ENCODE measurements at places on chromosomes 12 and 14. TPM values are rescaled to one million over a fixed set of nuclear protein-coding genes. Genes with fewer than 3 reads are reported as not detected.

DNA sequence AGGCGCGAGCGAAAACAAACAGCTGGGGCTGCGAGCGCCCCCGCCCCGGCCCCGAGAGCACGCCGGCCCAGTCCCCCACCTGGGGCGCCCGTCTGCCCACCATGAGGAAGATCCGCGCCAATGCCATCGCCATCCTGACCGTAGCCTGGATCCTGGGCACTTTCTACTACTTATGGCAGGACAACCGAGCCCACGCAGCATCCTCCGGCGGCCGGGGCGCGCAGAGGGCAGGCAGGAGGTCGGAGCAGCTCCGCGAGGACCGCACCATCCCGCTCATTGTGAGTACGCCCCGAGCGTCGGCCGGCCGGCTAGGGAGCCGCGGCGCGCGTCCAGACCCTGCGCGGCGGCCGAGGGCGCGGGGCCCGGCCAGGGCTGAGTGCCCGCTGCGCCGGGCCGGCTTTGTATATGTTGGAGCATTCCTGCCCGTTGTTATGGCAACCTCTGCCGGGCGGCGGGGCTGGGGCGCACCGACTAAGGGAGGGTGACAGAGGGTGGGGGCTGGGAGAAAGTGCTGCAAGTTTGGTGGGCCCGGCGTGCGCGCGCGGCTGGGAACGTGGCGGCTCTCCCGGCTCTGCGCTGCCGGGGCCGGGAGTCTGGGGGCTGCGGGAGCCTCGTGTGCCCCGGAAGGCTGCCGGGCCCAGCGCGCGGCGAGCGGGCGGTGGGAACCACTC is 367 bp downstream of the GALNT16 start:
- peak; percentile 25 for DNase-seq

GRCh38 chr12:116881325-116881876 is at the start of gene HRK:
TSS of gene HRK (minus strand) at chr12:116881441. CDS start at chr12:116881307, 134 bp downstream.
- DNase-seq, result no peak

DNA sequence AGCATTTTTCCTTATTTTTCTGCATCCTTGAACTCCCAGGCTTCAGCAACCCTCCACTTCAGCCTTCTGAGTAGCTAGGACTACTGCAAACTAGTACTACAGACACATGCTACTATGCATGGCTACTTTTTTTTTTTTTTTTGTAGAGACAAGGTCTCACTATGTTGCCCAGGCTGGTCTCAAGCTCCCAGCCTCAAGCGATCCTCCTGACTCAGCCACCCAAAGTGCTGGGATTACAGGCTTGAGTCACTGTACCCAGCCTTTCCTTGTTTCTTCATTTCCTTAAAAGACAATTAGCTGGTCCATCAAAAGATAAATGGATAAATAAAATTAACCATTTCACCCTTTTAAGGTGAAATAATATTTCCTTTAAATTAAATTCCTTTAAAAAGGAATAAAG is 205.8 kb downstream of the SPTSSA start:
- no peak for DNase-seq

- DNase-seq, result no peak
These were observed 158.2 kb upstream of the NTF3 start for GRCh38 chr12:5273709-5274108.

DNA sequence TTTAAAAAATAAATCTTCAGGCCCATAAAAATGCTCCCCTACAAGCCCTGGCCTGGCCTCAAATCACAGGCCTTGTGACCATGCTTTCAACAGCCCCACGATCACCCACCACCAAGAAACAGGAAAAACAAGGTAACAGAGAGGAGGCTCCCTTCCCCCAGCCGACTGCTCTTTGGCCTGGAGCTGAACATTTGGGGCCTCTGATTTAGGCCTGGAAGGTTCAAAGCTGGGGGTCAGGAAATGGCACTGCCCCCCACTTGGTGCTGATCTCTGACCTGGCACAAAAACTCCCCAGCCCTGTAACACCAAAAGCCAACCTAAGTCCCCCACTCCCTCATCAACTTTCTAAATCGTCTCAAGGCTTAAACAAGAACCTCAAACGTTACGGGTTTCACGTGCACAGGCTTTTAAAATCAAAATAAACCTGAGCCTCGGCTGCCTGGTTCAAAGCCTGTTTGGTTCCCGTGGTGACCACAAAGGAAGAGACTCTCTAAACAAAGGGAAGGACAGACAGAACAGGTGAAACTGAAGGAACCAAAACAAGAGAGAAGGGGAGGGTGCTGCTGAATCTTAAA is 9.0 kb downstream of the ACTN1 start:
- DNase-seq, result no peak

DNA sequence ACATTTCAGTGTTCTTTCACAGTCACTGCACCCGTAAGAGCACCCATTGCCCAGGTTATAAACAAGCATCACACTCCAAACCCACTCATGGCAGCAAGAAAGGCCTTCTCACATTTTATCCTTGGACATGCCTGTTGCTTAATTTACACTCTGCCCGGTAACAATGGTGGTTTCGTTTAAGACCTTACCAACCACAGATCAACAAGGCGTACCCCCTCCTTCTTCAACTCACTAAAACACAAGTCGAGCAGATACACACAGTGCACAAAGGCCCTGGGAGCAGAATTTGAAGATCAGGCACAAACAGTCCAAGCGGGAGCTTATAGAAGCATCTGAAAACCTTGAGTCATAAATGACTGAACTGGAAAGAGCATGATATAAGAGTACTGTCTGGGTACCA is 98.1 kb downstream of the GALC start:
- DNase-seq, result no peak

- no peak for DNase-seq
These were observed 117.1 kb downstream of the RTN1 start for GRCh38 chr14:59753512-59753911.

DNA sequence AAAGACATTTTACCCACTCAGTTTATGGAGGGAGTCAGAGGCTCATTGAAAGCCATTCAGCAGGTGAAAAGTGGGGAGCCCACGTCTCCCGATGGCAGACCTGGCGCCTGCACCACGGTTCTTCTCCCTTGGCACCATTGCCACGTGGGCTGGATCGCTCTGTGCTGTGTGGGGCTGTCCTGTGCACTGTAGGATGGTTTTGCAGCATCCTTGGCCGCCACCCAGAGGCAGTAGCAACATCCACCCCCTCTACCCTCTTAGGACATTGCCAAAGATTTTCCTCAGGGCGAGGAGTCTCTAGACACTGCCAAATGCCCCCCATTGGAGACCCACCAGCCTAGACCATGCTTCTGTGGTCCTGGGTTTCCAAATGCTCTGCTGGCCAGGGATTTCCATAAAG is 60.2 kb downstream of the SYNE3 start:
- DNase-seq, result no peak

- DNase-seq, result peak; percentile 76
These were observed 26.8 kb downstream of the LRIG3 start for GRCh38 chr12:58893495-58893894.

DNA sequence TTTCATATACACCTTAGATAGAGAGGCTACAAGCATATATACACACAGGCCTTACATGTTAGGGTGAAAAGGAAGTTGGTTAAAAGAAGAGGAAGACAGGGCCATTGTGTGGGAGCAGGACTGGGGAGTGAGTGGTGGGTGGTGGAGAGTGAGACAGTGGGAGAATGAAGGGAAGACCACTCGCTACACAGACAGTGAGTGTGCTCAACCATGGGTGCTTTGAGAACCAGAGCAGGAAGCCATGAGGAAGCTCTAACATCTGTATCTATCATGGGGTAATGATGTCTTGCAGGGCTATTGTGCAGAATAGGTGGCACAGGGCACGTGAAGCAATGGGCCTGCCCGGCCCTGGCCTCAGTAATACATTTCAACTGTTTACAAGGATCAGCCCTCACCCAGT is 11.4 kb upstream of the KRT74 start:
- no peak for DNase-seq

DNA sequence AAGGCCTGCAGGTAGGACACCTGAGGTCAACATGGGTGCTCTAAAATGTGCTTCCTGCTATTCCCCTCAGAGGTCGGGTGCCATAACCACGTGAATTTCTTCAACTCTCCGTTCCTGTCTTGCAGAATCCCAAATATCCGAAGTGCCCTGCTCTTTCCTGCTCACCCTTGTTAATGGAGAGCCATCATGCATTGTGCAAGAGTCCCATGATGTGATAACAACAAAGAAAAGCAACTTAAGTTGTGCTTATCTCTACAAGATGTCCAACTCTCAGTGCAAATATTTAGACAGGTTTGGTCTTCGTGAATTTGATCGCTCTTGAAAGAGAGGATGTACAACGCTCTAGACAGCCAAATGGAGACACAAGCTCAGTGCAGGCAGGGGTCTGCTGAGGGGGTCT is 210.6 kb upstream of the PLXNC1 start:
- no peak for DNase-seq

DNA sequence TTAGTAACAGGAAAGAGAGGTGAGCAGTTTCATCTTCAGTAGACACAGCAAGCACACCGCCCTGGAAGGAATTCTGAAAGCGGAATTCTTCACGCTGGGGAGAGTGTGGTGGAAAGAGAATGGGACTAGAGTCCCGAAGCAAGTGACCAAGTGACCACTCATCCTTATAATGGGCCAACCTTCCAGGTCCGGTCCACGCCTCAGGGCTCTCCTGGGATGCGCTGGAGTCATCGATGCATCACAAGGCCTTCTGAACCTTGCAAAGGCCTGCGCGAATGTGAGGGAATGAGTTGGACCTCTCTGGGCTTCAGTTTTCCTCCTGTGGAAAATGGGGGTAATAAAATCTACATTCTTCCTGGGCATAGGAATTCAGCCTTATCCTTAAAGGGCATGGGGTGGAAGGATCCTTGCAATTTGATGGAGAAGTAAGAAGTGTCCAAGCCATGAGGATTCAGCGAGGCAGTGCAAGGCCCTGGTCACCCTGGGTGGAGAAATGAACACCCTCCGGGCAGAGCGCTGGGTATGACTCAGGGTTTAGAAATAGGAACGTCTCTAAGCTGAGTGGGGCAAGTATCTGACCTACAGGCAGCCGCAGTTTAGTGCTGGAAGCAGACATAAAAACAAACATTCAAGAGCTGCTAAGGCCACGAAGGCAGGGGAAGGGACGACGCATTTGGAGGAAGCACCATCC is 97.7 kb downstream of the SETD3 start:
- DNase-seq, result peak; percentile 66

DNA sequence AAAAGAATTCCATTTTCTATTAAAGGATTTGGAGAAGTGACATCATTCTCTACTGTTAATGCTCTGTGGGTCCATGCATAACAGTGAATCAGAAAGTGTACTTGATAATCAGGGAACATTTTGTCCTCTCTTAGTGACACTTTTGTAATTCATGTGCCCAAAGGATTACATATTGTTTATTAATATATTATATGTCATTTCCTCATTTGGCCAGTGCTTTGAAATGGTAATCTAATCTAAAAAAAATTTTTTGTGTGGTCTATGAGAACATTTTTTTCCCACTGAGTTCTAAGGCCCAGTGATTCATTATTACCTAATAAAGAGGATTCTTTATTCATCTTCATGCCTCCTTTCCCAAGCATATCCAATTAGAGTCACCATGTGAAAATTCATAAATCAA is 79.7 kb upstream of the MYF6 start:
- DNase-seq, result peak; percentile 88

- peak; percentile 1 for DNase-seq
These were observed 770.7 kb downstream of the BCL11B start for GRCh38 chr14:98501335-98501734.

GRCh38 chr12:27821259-27821973 is 41.4 kb upstream of the MANSC4 start:
- peak; percentile 86 for DNase-seq

DNA sequence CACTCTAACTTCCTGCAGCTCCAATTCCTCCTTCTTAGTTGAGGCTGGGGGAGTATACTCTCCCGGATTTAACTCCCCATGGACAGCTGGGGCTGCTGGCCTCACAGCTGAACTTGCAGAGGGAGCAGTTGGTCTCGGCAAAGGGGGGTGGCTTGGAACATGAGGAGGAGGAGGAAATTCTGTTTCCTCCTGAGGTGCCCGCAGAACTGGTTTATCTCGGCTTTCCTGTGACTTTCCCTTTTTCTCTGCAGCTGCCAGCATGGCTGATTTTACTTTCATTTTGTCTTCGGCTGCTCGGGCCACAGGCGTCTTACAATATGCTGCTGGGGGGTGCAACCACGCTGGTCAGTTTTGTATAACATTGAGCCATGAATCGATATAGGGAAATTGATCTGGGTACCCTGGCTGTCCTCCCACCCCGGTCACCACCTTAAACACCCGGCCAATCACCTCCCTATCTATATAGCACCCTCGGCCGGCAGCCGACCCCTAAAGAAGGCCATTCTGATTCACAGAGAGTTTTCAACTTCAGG is 1317.6 kb downstream of the TMEM121 start:
- no peak for DNase-seq

DNA sequence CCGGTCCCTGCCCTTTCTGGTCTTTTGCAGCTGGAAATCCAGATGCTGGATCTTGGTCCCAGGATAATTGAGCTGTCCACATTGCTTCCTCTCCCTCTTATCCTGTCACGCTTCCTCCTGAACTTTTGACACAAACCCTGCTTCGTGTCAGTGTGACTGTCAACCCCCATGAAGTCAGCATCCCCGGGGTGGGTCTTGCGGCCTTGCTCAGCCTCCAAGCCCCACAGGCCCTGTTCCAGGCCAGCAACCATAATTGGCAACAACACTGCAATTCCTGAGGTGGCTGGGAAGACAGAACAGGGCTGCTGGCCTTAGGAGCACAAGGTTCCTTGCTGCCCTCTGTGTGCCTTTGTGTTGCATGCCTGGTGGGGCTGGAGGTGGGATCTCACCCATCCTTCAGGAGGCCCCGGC is 74.9 kb downstream of the NTF3 start:
- no peak for DNase-seq

DNA sequence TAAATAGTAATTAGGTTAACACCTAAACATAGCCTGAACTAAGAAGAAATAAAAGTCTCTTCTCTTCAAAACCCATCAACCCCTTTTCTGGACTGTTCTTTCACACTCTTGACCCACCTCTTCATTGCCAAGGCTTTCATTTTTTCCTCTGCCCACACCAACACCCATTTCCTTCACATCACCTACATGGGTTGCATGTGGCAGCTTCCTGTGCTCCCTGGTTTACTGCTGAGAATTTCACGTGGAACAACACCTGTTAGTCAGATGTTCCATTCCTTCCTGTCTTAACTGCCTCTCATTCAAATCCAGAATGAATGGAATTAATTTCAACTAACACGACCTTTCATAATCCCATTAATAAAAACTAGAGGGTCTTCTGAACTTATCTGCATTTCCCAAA is 157.3 kb downstream of the BCAT1 start:
- DNase-seq, result no peak

IFNG-AS1 gene
- not detected for total RNA-seq

FOXG1 gene
- total RNA-seq, result not detected

C12orf54 gene
- not detected for total RNA-seq

SLCO1B3 gene
- total RNA-seq, result not detected

C12orf50 gene
- total RNA-seq, result under 0.01 TPM

FKBP3 gene
- 27.7 TPM for total RNA-seq

DPPA3 gene
- total RNA-seq, result not detected

RBM25 gene
- total RNA-seq, result 25.4 TPM

TAS2R30 gene
- total RNA-seq, result 4.0 TPM

SERPINA9 gene
- total RNA-seq, result not detected

KCNJ8 gene
- total RNA-seq, result 7.4 TPM
